Bronchus fibroblast of lung (primary cell): ENCODE measurements at places on chromosomes 3 and 15. TPM values are rescaled to one million over a fixed set of nuclear protein-coding genes. Genes with fewer than 3 reads are reported as not detected.

NANOGP8 gene
- not detected in 2 replicates for total RNA-seq

NR2E3 gene
- not detected in 2 replicates for total RNA-seq

SLC51A gene
- total RNA-seq, result not detected in 2 replicates

TM4SF1 gene
- 155 and 173 TPM in 2 replicates for total RNA-seq

KLHDC8B gene
- total RNA-seq, result 13.4 and 14.1 TPM in 2 replicates

AP3B2 gene
- total RNA-seq, result under 0.01 and 0.15 TPM in 2 replicates

CRYGS gene
- total RNA-seq, result 0.34 and 0.59 TPM in 2 replicates

FRMD5 gene
- total RNA-seq, result 0.84 and 0.89 TPM in 2 replicates

AQP9 gene
- total RNA-seq, result not detected in 2 replicates

TERC gene
- 92.2 and 99.0 TPM in 2 replicates for total RNA-seq

UBAP1L gene
- total RNA-seq, result under 0.01 and 0.30 TPM in 2 replicates

PP2D1 gene
- not detected in 2 replicates for total RNA-seq

STX19 gene
- not detected in 2 replicates for total RNA-seq

GOLGA8A gene
- total RNA-seq, result 4.7 and 5.4 TPM in 2 replicates

ZNF80 gene
- not detected in 2 replicates for total RNA-seq

LSG1 gene
- 17.7 and 19.3 TPM in 2 replicates for total RNA-seq

EPM2AIP1 gene
- 5.5 and 7.0 TPM in 2 replicates for total RNA-seq

KLHL18 gene
- total RNA-seq, result 14.0 and 14.8 TPM in 2 replicates

ANKRD34C gene
- total RNA-seq, result not detected in 2 replicates

ITGB5 gene
- 67.3 and 71.8 TPM in 2 replicates for total RNA-seq

OXTR gene
- total RNA-seq, result 7.3 and 7.6 TPM in 2 replicates

TMCO5A gene
- total RNA-seq, result not detected in 2 replicates

LYZL4 gene
- not detected in 2 replicates for total RNA-seq

ROPN1B gene
- total RNA-seq, result not detected in 2 replicates

FBXW12 gene
- total RNA-seq, result not detected in 2 replicates

CCRL2 gene
- total RNA-seq, result 0.45 TPM in 1 of 2 replicates, not detected in the other

ZNF385D gene
- 0.59 and 1.3 TPM in 2 replicates for total RNA-seq

ADGRG7 gene
- total RNA-seq, result not detected in 2 replicates

LINGO1 gene
- total RNA-seq, result under 0.01 TPM in 1 of 2 replicates, not detected in the other

GOLGA8J gene
- not detected in 2 replicates for total RNA-seq

DPP8 gene
- total RNA-seq, result 13.5 and 14.6 TPM in 2 replicates

GUCA1C gene
- not detected in 2 replicates for total RNA-seq

CD96 gene
- not detected in 2 replicates for total RNA-seq
